Muscle of leg (tissue), 16 donors: ENCODE measurements at places on chromosomes 13 and 19. TPM values are rescaled to one million over a fixed set of nuclear protein-coding genes. Genes with fewer than 3 reads are reported as not detected.

- DNase-seq, result peak; percentile 13
These were observed 36.7 kb upstream of the STK24 start for GRCh38 chr13:98613591-98613990.

Gene TMIGD2
- 0.71 TPM for total RNA-seq

Gene PRODH2
- total RNA-seq, result not detected

DNA sequence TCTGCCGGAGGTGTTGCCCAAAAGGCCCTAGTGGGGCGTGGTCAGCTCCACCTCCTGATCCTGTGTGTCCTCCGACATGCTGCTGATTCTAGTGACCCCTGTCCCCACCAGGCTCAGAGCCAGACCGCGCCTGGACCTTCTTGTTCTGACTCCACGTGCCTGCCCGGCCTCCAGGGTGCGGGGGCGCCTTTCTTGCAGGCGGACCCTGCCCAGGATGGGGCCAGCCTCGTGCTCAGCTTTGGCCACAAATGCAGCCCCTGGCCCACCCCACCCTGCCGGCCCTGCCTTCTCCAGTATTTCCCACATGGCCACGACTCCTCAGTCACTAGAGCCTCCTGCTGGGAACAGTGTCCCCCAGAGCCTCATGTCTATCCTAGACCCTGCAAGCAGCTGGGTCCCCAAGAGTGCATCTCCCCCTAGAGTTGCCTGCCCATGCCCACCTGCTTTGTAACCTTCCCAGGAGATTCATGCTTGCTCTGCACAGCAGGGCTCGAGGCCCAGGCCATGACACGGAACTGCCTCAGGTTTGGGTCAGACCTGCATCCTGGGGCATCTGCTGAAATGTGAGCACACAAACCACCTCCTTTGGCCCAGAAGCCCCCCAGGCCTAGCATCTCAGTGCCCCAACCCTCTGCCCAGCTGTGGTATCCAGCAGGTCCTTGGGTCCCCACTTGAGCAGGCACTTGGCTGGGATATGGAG lies 27.0 kb downstream of the TMEM161A start:
- DNase-seq, result no peak

DNA sequence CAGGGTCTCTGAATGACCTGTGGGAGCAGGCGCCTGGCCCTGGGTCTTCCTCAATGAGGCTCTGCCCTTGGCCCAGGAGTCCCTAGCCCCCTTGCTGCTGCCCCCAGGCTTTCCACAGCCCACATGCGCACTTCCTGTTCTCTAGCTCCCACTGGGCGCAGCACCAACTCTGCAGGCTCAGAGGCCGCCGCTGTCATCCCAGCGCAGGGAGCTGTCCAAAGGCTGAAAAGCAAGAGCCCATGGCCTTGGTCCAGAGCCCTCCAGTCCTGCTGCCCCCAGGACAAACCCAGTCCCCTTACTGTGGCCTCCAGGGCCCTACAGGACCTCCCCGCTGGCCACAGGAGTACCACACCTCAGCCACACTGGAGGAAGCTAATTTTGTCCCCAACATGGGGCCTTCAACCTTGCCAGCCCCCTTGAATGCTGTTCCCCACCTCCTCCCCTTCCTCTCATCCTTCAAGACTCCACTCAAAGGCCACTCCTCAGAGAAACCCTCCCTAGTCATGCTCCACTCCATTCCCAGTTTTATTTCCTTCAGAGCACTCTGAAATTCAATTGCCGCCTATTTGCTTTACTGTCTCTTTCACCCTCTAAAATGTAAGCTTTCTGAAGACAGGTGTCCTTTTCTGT lies 8.0 kb upstream of the POU2F2 start:
- peak; percentile 86 for DNase-seq

GRCh38 chr13:85985797-85986196 lies 186.6 kb upstream of the SLITRK6 start:
- DNase-seq, result peak; percentile 2
